Stimulated activated CD8-positive, alpha-beta memory T cell treated with anti-CD3 and anti-CD28 coated beads, Interleukin-15, amount 100 ng/mL, for 48 hours (primary cell): ENCODE measurements at places on chromosomes 5 and 9.

DNA sequence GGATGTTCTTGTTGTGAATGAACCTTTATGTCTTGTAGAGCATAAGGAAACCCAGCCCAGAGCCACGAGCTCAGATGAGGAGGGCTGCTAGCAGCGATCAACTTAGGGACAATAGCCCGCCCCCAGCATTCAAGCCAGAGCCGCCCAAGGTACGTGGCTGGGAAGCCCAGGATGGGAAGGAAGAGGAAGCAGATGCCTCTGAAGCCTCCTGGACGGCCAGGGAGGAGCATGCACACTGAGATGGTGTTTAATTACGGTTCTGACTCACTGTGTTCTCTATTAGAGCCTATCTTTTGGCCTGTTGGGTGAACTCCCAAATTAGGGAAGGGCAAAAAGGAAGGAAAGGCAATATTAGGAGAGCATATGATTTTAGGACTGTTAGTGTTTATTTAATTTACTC is 75.3 kb downstream of the TJP2 start:
- no peak for DNase-seq

DNA sequence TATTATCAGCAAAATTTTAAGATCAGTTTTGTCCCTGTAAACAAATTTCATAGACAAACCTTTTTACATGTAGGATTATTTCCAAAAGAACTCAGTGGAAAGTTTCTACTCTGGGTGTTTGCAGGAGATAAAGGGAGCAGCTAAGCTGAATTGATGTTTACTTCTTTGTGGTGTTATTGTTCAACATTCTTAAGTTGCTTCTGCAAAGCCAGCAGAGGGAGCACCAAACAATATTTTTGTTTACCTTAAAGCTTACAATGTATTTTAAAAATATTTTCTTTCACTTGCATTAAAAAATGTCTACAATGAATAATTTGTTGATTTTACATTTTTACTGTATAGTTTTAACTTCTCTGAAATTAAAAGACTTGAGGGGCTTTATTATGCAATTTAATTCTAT is 135.4 kb downstream of the ATG10 start:
- DNase-seq = no peak

DNA sequence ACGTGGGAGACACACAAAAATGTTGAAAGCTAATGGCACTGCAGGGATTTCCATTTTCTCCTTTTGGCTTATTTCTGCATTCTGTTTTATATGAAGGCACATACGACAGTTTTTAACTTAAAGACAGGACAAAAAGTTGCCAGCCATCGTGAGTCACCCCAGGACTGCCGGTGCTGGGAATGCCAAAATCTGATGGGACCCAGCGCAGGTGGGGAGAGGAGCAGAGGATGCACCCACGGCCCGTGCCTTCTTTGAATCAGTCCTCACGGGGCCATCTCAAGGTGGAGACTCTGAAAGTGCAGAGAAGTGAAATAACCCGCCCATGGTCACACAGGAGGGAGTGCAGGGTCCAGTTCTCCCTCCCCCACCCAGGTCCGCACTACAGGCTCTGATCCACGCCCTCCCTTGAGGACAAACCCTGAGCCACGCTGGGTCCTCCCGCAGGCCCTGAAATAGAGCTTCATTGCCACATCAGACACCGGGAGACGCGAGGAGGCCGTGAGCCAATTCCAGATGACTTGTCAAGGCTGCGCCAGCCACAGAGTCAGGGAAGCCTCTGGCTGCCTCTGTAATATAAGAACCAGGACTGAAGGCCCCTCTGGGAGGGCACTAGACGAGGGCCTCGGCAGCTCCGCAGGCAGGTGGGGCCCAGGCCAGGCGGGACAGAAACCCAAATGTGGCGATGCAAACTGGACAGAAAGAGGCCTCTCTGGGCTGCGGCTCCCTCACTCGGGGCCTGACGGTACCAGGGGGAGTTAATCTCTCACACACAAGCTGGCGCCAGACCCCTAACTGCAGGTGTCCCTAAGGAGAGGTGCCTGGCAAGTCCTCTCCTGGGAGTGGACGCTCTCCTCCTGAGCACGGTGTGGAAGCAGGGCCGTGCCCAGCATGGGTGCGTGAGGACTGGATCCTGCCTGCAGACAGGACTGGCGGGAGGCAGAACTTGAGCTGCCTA is 22.9 kb downstream of the ADAMTS2 start:
- DNase-seq = no peak

- no peak for DNase-seq
These were observed 257.2 kb downstream of the PJA2 start for GRCh38 chr5:109152565-109152964.

DNA sequence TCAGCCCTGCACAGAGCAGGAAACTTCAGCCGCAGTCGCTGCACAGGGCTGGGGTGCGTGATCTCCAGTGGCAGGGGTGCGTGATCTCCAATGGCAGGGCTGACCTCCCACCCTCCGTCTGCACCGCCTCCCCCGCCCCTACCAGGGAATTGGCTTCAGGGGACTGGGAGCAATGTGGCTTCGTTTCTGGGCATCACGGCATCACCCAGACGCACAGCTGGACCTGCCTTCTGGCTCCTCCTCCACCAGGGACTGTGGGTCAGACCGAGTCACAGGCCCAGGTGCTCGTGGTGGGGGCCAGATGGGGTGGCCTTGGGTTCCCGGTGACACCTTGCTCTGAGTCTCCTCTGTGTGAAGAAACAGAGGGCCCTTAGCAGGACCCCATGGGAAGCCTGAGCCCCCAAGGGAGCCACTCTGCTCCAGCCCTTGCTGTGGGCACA is 51.1 kb downstream of the AHRR start:
- DNase-seq = no peak

DNA sequence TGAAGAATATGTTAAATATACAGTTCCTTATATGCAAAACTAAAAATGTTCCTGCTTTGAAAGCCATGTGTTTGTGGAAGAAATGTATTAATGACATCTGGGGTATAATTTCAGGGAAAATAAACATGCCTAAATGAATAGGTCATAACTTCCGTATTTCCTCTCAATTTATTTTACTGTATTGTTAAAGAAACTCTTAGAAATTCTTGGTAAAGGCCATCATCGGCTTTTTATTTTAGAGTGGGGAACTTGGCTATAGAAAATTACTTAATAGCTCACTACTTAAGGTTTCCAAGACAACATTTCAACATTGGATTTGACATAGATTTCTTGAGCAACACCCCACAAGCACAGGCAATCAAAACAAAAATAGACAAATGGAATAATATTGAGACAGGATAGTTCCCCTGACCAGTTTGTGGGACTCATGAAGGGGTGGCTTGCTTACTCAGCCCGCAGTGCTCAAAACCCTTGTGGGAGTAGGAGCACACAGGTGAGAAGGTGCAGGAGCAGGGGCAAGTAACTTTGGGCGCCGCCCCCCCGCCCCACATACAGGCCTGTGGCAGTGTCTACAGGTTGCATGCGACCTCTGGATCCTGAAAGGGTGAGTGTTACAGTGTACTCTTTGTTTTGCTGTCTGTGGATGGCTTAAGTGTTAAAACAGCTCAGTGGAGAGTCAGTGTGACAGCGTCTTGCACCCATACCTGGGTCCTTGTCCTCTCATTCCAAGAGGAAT is 891.4 kb upstream of the C9orf72 start:
- DNase-seq = no peak

DNA sequence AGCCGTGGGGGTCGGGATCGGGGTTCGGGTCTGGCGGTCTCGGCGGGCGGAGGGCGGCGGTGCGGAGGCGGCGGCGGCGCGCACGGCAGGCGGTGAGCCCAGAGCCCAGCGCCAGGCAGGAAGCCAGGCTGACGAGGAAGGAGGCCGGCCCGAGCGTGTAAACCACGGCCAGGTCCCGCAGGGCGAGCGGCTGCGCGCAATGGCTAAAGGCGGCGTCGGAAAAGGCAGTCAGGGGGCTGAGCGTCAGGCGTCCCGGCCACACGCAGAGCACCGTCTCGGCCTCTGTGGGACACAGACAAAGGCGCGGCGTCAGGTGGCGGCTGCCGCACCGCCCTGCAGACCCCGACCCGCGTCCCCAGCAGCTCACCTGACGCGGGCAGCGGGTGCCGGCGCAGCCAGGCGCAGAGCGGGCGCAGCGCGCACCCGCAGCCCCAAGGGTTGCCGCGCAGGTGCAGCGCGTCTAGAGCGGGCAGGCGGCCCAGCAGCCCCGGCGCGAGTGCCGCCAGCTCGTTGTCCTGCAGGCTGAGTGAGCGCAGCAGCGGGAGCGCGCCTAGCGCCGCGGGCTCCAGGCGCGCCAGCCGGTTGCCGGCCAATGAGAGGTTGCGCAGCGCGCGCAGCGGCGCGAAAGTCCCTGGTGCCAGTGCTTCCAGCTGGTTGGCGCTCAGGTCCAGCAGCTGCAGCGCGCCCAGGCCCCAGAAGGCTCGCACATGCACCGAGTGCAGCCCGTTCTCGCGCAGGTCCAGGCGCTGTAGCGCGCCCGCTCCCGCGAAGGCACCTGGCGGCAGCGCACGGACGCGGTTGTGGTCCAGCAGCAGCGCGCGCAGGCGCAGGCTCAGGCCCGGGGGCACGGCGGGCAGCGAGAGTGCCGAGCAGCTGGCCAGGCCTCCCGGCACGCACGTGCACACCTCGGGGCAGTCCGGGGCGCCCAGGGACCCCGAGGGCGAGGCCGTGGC is 671 bp downstream of the LRRC26 start:
- DNase-seq = no peak

- no peak for DNase-seq
These were observed 33.0 kb downstream of the NDUFA8 start for GRCh38 chr9:122126331-122127261.

GRCh38 chr5:122454541-122454940 is 142.5 kb downstream of the SNCAIP start:
- no peak for DNase-seq

DNA sequence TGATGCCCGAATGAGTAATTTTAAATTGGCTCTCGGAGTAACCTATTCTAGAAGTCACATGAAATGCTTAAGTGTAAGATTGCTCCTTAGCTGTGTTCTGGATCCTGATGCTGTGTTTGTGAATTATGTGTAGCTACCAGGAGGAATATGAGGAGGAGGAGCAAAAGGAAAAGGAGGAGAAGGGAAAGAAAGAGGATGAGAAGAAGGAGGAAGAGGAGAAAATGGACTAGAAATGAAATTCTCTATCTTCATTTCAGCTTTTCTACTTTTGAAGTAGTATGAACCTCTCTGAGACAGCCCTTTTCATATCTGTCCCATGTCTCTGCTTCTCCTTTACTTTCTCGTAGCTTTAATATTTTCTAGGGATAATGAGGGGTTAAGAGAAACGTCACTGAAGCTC is 119.4 kb upstream of the ACTBL2 start:
- no peak for DNase-seq

DNA sequence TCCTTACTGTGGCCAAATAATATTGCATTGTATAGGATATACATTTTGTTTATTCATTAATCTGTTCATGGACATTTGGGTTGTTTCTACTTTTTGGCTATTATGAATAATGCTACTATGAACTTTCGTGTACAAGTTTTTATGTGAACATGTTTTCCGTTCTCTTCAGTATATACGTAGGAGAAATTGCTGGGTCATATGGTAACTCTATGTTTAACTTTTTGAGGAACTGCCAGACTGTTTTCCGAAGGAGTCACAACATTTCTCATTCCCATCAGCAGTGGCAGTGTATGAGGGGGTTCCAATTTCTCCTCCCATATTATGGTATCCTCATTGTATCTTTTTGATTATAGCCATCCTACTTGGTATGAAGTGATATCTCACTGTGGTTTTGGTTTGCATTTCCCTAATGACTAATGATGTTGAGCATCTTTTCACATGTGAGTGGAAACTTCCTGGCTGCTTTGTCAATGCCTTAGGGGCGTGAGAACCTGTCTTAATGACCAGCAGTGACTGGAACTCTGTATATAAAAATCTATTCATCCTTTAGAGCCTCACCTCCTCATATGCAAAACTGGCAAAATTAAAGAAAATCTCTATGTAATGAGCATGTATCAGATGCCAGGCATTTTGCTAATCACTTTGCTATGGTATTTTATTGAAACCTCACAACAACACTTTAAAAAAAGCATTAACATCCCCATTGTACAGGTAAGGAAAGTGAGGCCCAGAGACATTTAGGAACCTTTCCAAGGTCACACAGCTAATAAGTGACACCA is 47.8 kb upstream of the TGFBR1 start:
- no peak for DNase-seq

GRCh38 chr5:181163487-181164075 is 16.2 kb downstream of the OR2V2 start:
- no peak for DNase-seq

DNA sequence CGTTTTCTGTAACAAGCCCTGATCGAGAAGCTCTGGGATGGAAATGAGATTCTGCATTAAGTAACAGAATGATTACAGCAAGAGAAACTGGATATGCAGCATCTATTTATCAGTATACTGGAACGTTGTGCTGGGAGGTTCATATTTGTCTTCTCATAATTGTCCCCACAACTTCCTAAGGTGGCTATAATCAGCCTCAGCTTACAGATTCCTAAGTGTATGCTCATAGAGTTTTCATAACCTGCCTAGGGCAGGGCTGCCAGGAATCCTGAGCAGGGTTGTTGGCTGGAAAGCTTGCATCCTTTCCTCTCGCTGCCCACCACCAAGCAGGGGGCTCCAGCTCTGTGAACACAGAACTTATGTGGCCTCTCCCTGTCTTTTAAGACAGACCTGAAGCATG is 70.2 kb downstream of the FNBP1 start:
- no peak for DNase-seq

- DNase-seq = no peak
These were observed 311.6 kb upstream of the PRR16 start for GRCh38 chr5:120152472-120152871.

GRCh38 chr5:175821790-175822211 is 49.6 kb upstream of the CPLX2 start:
- DNase-seq = peak; percentile 16

GRCh38 chr5:101206534-101206933 is 303.5 kb upstream of the ST8SIA4 start:
- DNase-seq = no peak

- no peak for DNase-seq
These were observed 200.4 kb downstream of the PCSK5 start for GRCh38 chr9:76090909-76091308.

GRCh38 chr5:82659115-82659514 is 381.0 kb upstream of the RPS23 start:
- DNase-seq = no peak

DNA sequence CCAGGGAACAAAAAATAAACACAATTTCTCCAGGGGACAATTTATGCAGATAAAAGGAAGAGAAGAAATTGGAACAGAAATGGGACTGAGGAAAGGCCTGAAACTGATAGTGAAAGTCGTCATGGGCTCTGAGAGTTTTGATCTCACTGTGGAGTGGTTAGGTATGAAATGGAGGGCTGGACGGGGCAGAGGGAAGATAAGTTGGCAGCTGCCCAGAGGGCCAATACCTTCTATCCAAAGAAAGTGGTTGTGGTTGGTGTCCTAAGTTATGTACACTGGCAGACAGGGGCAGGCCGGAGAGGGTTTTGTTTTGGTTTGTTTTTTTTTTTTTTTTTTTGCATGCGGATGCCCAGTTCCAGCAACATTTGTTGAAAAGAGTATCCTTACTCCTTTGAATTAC is 46.1 kb downstream of the ZNF618 start:
- no peak for DNase-seq
